ENCODE measurements at places on chromosomes 5 and 9.

DNA sequence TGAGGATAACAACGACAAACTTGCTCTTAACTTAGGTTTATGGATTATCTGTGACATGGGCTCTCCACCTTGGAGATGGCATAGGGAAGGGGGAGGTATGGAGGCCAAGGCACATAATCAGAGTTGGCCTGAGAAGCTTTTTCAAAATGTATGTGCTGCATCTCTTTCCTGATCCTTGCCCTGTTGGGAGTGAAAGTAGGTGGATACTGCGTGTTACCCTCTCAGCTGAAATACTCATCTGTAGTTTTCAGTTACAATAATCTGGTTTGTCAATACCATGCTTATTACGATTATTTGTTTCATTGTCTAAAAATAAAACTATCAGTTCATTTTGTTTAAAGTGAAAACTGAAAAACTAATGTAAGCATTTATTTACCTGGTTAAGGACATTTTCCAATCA lies 86.7 kb downstream of the SLC44A1 start:
- DNase-seq = no peak

DNA sequence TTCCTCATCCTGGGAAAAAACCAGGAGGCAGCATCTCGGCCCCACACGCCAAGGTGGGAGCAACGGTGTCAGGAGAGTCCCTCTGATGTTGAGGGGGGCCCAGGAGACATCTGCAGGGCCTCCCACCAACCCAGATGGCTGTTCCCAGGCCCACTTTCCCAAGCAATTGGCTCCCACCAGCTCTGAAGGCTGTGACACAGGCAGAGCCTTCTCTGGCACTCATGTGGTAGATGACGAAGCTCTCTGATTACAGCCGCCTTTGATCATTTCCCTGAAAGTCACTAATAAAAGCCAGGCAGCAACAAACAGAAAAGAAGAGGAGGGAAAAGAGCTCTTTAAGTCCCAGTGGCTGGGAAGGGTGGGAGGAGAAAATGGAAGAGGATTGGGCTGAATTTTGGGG lies 226.5 kb downstream of the CDK5RAP2 start:
- DNase-seq = no peak

DNA sequence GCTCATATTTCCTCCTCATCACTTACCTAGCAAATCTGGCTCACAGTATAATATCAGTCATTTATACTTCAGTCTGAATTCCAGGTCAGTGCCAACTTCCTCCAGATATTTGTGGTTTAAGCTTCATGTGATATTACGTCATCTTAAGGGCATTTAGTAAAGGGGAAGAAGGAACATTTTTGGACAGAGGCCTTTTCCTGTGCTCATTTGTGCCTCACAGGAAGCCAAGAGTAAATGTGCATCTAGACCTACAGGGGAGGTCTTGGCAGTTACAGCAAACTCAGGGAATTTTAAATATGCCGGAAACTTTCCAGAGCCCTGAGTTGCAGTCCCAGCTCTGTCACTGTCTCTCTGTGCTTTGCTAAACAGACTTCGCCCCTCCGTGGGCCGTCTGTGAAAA lies 12.3 kb upstream of the KCNIP1 start:
- no peak for DNase-seq

DNA sequence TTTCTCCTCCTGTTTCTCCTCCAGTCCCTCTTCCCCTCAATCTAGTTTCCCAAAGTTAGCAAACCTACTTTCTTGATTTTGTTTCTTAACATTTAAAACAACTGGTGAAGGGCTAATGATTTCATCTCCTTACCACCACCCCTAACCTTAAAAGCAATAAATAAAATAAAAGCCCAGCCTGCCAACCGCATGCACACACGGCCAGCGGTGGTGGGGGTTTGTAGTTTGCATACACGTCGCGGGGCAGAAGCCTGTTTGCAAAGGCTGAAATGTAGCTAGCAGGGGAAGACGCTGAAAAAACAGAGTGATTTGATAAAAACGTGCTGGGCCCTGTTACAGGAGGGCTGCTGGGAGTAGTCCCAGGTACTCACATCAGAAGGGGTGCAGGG lies 1.9 kb upstream of the DMRT2 start:
- no peak for DNase-seq

- DNase-seq = no peak
Observed at GRCh38 chr9:93552923-93553322, 23.5 kb upstream of the PHF2 start.

- no peak for DNase-seq
Observed at GRCh38 chr5:107935645-107936044, 264.9 kb upstream of the EFNA5 start.

GRCh38 chr5:96036301-96036700 lies 74.7 kb upstream of the ELL2 start:
- DNase-seq = no peak

GRCh38 chr5:55304584-55304983 lies 2.9 kb downstream of the DHX29 start:
- no peak for DNase-seq

DNA sequence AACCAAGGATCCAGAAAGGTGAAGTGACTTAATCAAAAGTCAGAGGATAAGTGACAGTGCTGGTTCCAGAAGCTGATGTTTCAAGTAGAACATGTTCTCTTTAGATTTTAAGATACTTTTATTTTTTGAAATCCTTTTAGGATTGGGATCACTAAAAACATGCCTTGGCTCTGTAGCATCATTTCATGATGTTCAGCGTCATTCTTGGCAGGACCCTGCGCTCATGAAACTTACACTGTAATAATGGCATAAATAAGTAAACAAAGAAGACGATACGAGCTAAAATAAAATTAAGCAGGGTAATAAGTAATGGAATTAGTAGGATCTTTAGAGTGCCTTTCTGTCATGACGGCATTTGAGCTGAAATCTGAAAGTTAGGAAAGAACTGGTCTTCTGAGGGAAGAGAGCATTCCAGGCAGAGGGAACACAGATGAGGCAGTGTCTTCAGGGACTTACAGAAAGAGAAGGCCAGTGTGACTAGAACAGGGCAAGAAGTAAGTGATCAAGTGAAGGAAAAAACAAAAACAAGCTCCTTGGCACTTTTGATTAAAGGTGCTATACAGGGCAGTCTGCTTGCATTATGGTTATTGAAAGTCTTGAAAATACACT lies 19.9 kb downstream of the CTNNA1 start:
- DNase-seq = no peak

DNA sequence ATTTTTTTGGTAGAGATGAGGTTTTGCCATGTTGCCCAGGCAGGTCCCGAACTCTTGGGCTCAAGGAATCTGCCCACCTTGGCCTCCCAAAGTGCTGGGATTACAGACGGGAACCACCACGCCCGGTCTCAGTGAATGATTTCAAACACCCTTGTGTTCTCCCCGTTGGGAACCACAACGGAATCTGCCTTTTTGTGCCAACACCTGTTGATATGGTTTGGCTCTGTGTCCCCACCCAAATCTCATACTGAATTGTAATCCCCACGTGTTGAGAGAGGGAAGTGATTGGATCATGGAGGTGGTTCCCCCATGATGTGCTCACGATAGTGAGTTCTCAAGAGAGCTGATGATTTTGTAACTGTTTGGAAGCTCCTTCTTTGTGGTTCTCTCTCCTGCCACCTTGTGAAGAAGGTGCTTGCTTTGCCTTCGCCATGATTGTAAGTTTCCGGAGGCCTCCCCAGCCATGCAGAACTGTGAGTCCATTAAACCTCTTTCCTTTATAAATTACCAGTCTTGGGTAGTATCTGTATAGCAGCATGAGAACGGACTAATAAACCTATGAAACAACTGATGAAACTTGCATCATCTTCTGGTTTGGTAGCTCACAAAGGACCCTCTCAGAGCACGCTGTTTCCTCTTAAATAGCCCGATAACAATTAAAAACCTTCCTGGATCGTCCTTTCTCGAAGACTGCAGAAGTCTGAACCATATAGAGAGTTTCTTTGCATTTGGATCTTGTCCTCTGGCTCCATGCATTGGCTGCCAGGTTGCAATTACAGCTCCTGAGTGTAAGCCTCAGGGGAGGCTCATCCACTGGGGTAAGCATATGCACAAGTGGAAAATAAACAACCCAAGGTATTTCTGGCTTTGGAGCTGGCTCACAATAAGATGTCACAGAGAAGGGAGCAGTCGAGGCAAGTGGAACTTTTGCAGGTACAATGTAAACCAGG lies 91.5 kb downstream of the SPRY4 start:
- DNase-seq = no peak

- DNase-seq = no peak
Observed at GRCh38 chr5:173020643-173021042, 35.5 kb upstream of the CREBRF start.

DNA sequence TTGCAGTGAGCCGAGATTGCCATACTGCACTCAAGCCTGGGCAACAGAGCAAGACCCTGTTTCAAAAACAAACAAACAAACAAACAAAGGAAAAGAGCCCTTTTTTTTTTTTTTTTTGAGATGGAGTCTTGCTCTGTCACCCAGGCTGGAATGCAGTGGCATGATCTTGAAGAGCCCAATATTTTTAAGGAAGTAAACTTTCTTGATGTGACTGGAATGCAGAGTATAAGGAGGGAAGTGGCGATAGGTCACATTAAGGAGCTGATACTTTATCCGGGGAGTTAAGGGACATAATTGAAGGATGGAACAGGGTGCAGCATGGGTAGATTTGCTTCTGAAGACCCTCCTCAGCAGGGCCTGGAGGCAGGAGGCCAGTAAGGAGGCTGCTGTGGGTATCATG lies 13.0 kb downstream of the NAIF1 start:
- DNase-seq = no peak

- no peak for DNase-seq
Observed at GRCh38 chr5:158245513-158245912, 386.6 kb upstream of the CLINT1 start.

- no peak for DNase-seq
Observed at GRCh38 chr5:59317023-59317773, 576.3 kb downstream of the PDE4D start.

- DNase-seq = no peak
Observed at GRCh38 chr9:137784046-137784445, 93.5 kb upstream of the CACNA1B start.

DNA sequence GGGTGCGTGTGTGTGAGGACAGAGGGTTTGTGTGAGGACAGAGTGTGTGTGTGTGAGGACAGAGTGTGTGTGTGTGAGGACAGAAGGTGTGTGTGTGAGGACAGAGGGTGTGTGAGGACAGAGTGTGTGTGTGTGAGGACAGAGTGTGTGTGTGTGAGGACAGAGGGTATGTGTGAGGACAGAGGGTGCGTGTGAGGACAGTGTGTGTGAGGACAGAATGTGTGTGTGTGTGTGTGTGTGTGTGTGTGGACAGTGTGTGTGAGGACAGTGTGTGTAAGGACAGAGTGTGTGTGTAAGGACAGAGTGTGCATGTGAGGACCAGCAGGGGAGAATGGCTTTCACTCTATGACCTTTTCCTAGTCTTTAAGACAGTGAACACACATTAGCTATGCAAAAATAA lies 63.1 kb upstream of the UBAC1 start:
- DNase-seq = no peak

GRCh38 chr9:19460243-19460642 lies 51.4 kb downstream of the ACER2 start:
- no peak for DNase-seq

DNA sequence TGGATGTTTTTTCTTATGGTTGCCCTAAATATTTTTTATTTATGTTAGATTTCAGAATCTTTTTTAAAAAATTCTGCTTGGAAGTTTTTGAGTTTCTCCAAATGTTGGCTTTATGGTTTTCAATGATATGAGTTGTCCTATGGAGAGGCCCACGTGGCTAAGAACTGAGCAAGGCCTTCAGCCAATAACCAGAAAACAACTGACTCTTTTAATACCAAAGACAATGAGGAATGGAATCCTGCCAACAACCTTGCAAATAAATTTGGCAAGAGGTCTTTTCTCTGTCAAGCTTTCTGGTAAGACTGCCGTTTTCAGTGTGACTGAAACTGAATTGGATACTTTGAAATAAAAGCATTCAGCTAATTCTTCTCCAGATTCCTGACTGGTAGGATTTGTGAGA lies 1740.1 kb upstream of the WWC1 start:
- DNase-seq = no peak

- DNase-seq = no peak
Observed at GRCh38 chr5:83899326-83899970, 178.8 kb upstream of the HAPLN1 start.

GRCh38 chr9:100066539-100066938 lies 32.3 kb downstream of the ERP44 start:
- DNase-seq = no peak
